GM13976 (cell line): ENCODE measurements at places on chromosomes 1 and 21.

GRCh38 chr1:41780916-41781315 lies 137.8 kb downstream of the HIVEP3 start:
- no peak for DNase-seq

DNA sequence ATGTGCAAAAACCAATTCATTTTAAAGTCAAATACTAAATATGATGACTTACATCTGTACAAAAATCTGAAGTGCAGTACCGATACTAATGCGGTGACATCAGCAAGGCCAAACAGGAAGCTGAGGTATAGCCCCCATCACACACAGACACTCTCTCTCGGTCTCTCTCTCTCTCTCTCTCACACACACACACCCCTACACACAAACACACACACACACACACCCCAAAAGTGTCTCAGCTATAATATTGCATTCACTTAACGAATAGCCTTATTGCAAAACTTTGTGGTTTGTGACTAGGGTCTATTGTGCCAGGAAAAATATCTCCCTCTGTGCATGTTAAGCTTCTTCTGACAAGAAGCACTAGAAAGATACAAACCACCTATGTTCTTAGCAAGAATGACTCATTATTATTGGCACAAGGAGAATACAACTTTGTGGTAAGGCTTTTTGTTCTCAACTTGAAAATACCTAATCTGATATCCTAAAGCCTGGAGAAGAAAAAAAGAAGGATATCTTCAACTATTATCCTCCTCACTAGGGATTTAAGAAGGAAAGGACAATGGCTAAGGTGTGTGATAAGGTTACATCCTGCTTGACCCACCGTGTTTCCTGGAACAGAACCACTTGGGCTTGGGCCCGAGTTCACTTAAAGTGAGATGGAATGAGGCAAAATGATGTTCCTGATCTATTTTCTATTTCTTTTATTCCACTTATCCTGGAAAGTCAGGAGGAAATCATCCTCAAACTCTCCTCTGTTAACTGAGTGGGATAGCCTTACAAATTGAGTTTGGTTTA lies 107.1 kb downstream of the NIBAN1 start:
- peak; percentile 53 for DNase-seq

- DNase-seq = no peak
Observed at GRCh38 chr1:202223121-202223860, 29.7 kb downstream of the LGR6 start.

- no peak for DNase-seq
Observed at GRCh38 chr1:19038096-19038495, 81.6 kb upstream of the IFFO2 start.

DNA sequence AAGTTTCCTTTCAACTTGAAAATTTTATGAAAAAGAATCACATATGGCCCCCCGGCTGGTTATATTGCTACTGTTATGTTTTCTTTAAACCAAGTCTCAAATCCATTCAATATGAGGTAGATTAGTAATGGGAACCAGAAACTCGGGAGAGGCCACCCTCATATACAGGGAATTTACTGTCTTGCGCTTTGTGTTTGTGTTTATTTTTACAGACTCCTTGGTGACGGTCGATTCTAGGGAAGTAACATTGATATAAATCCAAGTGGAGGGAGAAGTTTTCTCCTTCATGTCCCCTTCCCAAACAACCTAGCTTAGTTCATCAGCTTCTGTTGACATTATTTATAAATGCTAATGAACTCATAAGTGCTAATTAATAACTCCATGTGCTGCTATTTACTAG lies 163.5 kb upstream of the LMO4 start:
- DNase-seq = no peak
